NCI-H1105 (cell line): ENCODE measurements at places on chromosomes 4 and X.
A peak's percentile ranks its signal among the peaks of the same experiment; 100 is the strongest.

- DNase-seq: no peak
Measured at GRCh38 chr4:147928400-147928799, 196.5 kb downstream of the ARHGAP10 start.

GRCh38 chr4:82797040-82797404, 1.6 kb downstream of the SCD5 start:
- DNase-seq: peak; percentile 20

GRCh38 chr4:1204286-1204827, 32.0 kb upstream of the SPON2 start:
- no peak for DNase-seq

DNA sequence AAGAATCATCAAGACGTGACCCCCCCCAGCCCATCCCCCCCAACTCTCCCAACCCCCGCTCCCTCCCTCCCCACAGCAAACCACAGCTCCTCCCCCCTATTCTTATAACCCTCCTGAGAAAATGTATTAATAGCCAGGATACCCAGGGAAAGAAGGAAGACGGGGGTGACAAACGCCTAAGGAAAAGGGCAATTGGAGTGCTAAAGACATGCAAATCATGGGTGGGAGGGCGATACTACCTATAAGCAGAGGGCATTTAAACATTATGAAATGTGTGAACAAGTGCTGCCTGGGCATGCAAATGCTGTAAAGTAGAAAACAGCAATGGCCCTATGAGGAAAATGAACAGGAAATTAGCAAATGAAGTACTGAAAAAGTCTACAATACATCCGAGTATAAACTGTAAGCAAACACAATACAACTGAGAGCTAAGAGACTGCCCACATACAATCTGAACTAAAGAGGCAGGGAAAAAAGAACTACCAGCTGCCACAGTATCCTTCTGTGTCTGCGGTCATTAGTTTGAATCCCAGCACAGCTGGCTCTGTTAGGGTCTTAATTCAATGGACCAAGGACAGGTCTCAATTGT, 2.4 kb downstream of the CXXC4 start:
- no peak for DNase-seq

- DNase-seq: no peak
Measured at GRCh38 chr4:109079201-109079600, 223.3 kb downstream of the COL25A1 start.

GRCh38 chr4:25043548-25043947, 12.8 kb upstream of the LGI2 start:
- DNase-seq: no peak

- DNase-seq: no peak
Measured at GRCh38 chr4:8112672-8113071, 45.9 kb downstream of the ABLIM2 start.

DNA sequence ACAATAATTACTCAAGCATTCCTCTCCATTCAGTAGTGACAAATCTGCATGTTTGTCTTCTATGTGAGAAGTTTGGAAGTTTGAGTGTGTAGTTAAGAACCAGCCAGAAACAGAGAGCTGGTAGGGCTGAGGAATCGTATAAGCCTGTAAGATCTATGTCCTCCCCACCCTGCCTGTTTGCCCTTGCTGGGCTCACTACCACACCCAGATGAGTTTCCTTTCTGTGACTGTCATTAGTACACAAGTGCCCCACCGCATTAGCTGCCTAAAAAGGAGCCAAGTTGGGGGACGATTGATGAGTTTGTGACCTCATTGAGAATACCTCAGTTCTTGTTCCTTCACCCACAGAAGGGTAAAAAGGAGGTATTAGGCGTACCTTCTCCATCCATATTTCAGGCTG, 28.3 kb downstream of the DOCK11 start:
- no peak for DNase-seq

DNA sequence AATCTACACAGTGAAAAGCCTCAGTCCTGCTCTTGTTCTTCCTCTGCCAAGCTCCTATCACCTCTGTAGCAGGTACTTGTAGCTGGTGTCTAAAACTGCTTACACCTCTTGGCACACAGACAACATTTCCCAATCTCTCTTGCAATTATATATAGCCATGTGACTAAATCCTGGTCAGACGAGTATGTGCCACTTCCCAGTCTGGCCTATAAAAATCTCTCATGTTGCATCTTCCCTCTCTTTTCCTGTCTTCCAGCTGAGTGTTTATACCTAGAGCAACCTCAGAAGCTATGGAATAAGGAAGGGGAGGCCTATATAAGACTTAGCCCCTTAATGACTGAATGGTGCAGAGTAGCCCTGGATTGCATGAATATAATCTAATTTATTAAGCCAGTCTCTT, 105.8 kb downstream of the RNF150 start:
- peak; percentile 69 for DNase-seq

DNA sequence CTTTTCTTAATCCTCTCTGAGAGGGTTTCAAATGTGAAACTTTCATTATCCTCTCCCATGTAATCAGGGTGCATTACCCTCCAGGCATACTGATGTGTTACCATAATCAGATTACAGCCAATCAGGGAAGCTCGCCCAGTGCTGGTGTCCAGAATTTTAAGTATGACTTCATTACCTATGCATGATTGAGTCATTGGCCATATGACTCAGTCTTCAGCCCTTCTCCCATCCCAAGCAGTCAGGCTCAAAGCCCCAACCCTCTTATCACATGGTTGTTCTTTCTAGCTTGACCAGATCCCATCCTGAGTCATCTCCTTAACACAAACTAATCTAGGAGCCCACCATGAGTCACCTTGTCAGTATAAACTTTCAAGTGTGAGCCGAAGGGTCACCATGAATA, 1668.1 kb upstream of the AGA start:
- DNase-seq: no peak

DNA sequence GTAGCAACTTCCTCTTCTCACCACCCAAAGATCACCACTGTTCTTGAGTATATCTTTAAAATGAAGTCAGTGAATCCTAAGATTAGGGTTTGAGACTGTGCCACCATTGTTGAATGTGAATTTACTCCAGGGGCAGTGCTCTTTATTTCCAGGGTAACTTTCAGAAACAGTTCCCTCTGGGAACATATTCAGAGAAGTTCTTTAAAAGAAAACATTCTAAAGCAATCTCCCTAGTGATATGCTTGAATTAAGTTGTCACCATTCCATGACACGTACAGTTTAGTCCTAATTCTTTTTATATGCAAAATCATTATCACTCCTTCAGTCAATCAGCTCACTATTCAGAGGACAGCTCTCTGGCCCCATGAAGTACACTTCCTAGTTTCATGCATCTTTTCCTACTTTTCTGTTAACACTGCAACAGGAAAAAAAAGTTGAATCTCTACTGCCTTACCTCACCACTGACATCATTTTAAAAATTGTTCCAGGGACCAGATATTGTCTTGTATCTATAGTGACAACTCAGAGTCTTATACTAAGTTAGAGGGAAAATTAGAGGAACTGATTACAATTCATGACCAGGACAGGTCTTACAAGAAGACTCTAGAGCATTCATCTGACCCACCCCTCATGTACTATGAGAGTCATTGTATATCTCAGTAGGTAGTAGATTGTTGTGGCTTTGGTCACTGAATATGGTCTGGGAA, 49.8 kb downstream of the PARM1 start:
- no peak for DNase-seq

DNA sequence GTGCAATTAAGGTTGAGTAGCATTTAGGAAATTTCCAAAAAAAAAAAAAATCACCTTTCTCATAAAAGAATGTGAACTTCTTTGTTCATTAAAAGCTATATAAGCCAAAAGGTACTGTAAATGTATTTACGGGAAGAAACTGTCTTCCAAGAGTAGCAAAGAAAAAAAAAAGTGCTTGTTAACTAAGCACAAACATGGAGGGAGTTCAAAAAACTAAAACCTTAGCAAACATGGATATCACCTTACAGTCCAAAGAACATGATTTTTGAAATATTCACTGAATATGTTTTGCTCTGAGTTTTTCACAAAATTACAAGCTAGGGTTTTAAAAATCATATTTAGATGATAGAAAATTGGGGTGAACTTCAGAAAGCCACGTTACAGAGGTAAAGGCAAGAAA, 217.5 kb downstream of the ADAMTS3 start:
- no peak for DNase-seq

DNA sequence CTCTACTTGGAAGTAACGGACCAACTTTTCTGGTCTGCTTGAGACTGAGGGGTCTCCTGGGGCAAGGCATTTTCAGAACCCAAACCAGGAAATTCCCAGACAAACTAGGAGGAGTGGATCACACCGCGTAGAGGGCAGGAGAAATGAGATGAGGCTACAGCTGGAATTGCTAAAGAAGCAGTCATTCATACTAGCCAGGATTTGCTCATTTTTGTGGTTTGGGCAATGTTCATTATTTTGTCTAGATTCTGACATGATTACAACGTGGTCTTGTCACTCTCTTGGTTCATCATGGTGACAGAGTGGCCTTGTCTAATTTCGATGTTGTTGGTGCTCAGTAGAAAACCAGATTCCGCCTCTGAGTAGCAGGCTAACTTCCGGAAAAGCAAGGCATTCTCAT, 63.2 kb downstream of the BANK1 start:
- no peak for DNase-seq
